ENCODE measurements at places on chromosomes 5 and 9.

GRCh38 chr9:136286987-136287379, 16.9 kb downstream of the CCDC187 start:
- no peak for DNase-seq

DNA sequence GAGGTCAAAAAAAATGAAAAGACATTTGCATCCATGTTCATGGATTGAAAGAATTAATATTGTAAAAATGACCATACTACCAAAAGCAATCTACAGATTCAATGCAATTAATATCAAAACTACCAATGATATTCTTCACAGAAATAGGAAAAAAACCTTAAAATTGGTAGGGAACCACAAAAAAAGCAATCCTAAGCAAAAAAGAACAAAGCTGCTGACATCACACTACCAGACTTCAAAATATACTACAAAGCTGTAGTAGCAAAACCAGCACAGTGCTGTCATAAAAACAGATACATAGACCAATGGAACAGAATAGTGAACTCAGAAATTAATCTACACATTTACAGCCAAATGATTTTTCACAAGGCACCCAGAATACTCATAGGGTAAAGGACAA, 34.3 kb downstream of the RGMB start:
- DNase-seq: no peak

- DNase-seq: no peak
Observed at GRCh38 chr5:127011961-127012644, 18.3 kb downstream of the MARCHF3 start.

GRCh38 chr9:117017414-117017985, 330.4 kb downstream of the TRIM32 start:
- no peak for DNase-seq

DNA sequence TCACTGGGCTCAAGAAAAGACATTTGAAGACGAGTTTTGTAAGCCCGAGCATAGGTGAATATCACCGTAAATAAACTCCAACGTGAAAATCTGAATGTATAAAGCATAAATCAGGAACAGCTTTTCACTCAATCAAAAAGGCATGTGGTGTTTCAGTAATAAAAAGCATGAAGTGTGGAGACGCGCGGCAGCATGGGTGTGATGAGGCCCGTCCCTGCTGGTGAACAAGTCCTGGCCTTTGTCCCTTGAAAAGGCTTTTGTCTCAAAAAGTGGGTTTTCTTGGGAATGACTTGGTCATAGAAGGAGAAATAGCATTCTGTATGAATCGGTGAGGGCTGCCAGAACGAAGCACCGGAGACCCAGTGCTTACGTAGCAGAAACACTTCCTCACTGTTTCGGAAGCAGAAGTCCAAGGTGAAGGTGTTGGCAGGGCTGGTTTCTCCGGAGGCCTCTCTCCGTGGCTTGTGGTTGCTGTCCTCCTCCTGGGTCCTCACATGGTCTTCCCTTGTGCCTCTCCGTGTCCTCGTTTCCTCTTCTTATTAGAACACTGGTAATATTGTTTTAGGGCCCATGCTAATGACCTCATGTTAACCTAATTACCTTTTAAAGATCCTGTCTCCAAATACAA, 24.9 kb downstream of the ROPN1L start:
- no peak for DNase-seq

DNA sequence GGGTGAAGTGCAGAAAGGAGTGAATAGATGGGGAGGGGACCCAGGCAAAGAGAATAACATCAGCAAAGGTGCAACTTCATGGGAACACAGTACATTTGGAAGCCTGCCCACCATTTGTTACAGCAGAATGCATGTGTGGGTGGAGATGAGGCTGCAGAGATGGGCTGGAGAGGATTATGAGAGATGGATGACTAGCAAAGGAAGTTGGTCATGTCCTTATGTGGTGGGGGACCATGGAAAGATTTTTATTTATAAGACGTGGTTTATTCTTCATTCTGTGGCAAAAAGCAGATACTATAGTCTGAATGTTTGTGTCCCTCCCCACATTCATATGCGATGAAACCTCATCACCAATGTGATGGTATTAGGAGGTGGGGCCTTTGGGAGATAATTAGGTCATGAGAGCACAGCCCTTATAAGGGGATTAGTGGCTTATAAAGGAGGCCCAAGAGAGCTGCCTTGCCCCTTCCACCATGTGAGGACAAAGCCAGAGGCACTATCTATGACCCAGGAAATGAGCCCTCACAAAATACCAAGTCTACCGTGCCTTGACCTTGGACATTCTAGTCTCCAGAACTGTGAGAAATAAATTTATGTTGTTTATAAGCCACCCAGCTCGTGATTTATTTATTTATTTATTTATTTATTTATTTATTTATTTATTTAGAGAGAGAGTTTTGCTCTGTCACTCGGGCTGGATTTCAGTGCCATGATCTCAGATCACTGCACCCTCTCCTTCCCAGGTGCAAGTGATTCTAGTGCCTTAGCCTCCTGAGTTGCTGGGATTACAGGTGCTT, 483.7 kb downstream of the RAB3C start:
- no peak for DNase-seq

DNA sequence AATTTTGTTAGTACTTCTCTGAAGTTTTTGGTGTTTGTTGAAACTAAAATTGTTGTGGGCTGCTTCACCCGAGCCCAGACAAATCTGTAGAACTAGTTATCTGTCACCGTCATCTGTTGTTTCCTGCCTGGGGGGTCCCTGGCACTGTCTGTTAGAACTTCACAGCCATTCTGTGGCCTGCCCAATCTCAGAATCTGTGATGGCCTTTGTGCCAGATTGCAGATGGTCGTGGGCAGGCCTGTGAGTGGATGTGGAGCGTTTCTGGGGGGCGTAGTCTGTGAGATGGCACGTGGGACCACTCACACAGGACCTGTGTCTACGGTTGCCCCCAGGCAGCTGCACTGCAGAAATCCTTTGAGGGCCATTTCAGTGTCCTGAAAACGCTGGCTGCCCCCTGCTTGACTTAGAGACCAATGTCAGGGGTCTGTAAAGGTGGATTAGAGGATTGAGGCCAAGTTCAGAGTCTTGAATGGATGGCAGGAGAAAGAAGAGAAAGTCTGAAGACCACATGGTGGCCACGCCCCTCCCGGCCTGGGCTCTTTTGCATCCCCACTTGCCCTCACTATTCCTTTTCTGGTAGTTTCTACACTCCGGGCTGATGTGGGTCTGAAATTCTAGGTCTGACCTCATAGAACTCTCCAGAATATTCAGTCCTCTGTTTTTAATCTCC, 38.3 kb downstream of the TRIO start:
- no peak for DNase-seq

DNA sequence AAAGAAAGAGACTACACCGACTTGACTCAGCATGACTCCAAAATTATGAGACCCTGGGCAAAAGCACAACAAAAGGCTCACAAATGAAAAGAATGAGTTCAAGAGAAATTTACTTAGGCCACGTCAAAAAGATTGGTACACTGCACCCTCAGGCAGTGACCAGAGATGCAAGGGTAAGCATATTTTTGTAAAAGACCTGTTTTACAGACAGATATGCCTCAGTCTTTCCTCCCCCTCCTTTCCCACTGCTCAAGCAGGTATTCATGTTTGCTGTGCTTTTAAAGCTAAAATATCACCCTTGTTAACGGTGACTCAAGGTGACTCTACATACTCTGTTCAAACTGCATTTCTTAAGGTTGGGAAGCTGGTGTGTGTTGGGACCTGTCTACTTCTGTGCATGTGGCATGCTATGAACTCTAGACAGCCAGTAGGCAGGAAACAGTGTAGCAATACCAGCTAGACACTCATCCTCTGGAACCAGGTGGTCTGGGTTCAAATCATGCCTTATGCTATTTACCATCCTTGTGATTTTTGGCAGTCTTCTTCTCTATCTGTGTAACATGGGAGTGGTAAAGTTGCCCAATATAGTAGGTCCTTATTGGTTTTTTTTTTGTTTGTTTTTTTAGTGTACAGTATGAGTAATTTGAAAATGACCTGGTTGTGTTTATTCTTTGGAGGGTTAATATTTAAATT, 98.7 kb downstream of the TLE4 start:
- no peak for DNase-seq

DNA sequence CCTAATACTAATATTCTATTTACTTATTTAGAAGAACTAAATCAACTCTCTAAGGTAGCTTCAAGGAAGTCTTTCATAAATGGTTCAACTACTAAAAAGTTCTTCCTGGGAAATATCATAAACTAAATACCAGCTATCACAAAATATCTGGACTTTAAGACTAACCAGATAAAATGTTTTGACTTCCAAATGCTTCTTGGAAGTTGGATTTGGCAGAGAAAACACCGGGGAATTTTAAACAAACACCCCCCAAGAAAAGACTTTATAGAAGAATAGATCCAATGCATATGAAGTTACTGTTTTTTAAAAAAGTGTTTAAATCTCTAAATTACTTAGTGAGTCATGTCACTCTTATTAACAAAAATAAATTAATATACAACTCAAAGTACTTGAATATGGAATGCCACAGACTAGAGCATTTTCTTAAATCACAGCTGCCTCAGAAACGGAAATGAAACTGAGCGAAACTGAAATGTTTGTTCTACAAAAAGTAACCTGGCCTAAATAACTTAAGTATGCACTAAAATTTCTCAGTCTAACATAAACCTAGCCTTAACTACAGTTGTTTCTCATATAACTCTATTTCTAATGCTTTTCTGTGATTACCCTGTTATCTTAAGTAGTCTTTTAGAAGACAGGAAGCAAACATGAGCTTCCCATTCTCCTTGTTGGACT, 6.8 kb downstream of the ABCA1 start:
- no peak for DNase-seq

- no peak for DNase-seq
Observed at GRCh38 chr9:4826417-4827166, 33.8 kb downstream of the RCL1 start.

DNA sequence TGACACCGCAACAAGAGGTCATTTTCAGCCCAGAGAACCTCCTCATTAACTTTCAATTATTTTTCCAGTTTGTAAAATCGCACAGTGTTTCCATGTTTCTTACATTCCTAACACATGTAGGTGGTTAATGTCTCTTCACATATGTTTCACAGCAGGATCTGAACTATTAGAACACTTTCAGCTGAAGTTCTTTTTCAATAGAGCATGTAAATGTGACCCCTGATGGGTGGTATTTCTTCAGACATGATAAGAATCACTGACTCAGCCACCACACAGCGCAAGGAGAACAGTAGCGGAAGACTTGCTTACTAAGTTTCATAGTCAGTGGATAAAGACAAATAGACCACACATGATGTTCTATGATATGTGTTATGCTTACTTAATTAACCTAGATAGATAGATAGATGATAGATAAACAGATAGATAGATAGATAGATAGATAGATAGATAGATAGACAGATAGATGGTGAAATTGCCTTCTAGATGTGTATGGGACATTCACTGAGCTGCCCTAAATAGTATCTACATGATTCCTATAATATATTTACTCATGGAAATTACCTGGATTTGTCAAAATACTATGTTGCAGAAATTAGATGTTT, 1992.1 kb upstream of the NUDT12 start:
- no peak for DNase-seq

DNA sequence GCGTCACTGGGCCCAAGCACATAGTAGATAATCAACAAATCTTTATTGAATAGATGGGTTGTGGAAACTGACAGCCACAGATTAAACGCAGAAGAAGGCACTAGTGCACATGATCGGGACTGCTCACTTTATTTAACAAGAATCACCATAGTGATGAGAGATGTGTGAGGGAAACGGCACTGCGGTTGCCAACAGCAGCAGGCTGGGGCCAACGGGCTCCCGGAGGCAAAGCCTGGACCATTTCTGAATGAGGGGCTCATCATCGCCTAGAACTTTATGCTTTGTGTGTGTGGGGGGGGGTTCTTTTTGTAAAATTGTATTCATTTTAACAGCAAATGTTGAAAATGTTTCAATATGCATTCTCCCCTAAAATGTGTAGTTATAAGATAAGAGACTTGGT, 61.9 kb upstream of the RUFY1 start:
- DNase-seq: peak; percentile 76

GRCh38 chr5:125033602-125034001, 287.2 kb upstream of the ZNF608 start:
- DNase-seq: no peak

- no peak for DNase-seq
Observed at GRCh38 chr5:140806834-140807775, at the start of gene PCDHA4. Gene PCDHA4, plus strand, starts transcription at chr5:140807068.

GRCh38 chr5:77590347-77590746, 48.2 kb downstream of the OTP start:
- no peak for DNase-seq

DNA sequence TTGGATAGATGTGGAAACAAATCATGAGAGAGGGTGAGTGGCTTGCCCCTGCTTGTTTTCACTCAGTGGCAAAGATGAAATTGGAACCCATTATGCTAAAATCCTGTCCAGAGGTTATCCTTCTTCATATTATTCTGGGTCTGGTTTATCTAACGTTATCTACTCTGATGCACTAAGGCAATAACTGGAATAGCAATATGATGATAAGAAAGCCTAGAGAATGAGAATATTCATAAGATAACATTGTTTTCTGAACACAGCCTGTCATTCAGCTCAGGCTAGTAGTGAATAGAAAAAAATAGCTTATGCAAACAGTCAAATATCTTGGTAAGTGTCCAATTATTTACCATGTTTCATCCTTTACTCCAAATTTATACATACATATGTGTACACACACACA, 132.0 kb upstream of the C6 start:
- no peak for DNase-seq

- no peak for DNase-seq
Observed at GRCh38 chr9:93578844-93579243, 2.5 kb downstream of the PHF2 start.

- DNase-seq: no peak
Observed at GRCh38 chr9:73531658-73532057, 380.0 kb downstream of the ANXA1 start.

DNA sequence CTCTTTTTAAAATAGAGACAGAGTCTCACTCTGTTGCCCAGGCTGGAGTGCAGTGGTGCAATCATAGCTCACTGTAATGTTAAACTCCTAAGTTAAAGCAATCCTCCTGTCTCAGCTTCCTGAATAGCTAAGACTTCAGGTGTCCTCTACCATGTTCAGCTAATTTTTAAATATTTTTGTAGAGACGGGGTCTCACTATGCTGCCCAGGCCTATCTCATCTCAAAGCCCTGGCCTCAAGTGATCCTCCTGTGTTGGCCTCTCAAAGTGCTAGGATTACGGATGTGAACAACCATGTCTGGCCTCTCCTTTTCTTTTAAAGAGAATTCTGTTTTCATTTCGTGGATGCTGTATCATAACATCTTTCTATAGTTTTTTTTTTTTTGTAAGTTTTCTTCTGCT, 11.7 kb downstream of the STX17 start:
- DNase-seq: no peak

DNA sequence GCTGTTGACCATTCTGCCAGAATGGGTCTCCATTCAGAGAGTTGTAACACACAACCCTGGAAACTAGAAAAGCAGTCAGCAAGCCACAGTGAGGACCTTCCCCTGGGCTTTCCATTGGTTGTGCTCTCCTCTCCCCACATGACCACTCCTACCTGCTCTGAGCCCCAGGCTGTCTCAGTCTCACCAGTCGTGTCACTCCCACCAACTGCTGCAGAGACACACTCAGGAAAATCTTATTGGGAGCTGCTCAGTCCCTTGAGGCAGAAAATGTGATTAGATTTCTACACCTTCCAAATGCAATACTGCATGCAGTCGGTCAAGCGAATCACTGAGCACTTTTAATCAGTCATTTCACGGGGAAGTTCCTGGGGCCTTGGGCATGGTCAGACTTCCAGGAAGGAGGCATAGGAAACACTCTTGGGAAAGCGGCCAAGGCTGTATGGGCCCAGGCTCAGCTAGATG, 284.2 kb upstream of the NMUR2 start:
- DNase-seq: no peak

GRCh38 chr5:57940236-57940635, 457.6 kb upstream of the ACTBL2 start:
- DNase-seq: no peak

- no peak for DNase-seq
Observed at GRCh38 chr5:143636931-143637528, 174.9 kb upstream of the HMHB1 start.
